NCI-H2081 treated with DMSO at 0.1 percent for 48 hours (cell line): ENCODE measurements at places on chromosomes 3 and 15.

DNA sequence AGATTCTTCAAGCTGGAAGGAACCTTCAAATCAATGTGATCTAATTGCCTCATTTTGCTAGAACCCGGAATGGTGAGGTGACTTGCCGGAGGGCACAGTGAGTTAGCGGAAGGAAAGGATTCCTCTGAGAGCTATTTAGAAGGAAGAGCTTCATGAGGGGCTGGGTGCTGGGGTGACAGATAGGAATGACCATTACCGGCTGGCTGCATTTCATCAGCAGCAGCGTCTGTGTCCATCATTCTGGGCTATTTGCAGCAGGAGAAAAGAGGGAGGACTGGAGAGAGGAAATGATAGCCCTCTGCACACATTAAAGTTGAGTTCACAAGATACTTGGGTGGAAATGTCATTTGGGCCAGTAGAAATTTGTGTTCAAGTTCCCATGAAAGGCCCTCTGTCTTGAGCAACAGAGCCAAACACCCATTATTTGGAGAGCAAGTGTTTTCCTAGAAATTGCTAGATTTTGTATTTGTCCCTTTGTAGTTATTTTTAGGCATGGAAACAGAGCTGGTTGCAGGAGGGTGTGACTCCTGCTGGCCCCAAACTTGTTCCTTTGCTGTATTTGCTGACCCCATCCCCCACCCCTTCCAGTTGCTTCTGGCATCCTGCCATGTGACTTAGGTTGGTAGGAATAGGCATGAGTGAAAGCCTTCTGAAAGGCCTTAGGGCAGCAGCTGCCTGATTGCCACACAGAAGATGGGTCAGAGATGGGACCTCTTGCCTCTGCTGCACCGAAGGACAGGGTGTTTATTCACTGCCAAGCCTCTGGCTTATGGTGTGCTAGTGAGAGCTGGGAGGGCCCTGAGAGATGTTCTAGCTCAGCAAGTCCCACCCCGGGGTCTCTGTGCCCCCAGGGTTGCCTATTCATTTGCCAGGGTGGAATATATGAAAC lies 87.5 kb upstream of the PLXNA1 start:
- DNase-seq = no peak

DNA sequence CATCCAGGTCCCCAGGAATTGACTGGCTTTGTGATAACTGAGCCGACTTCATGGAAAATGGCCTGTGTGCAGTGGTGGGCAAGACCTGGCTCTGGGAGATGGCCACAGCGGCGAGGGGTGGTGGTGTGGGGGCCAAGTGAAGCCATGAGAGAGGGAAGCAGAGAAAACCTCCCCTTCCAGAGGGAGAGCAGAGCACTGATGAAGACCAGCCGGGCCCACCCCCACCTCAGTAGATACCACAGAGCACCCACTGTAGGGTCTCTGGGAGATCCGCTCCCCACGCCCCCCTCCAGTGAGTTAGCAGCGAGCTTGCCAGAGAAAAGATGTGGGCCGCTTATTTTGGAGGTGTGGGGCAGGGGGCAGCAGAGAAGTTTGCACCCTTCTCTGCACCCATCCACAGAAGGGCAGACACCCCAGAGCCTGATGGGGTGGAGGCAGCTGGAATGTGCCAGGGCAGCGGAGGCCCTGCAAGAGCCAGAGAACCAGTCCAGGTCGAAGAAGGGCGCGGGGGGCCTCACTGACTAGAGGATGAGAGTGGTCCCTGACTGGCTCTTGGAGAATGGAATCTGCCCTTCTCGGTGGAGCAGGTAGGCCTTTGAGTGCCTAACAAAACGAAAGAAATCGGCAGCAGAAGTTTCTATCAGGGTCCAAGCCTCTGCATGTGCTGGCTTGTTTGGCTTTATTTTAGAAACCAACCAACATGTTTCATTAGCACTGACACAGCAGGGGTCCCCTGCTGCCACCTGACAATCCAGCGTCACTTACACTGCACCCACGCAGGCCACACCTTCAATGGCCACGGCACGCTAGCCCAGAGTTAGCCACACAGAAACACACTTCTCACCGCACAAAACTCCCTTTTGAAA lies 28.3 kb downstream of the MELTF start:
- DNase-seq = no peak

DNA sequence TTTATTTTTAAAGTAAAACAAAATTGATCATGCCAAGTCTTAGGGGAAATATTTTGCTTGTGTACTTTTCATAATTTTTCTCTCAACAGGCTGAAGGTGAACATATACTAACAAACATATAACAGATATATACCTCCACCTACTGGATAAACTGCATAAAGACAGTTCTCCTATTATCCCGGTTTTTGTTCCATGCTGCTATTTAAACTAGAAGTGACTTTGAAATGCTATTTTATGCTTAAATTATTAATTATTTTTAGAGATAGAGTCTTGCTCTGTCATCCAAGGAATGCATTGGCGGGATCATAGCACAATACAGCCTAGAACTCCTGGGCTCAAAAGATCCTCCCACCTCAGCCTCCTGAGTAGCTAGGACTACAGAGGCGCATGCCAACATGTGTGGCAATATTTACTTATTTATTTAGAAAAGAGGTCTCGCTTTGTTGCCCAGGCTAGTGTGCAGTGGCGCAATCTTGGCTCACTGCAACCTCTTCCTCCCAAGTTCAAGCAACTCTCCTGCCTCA lies 49.8 kb downstream of the ST3GAL6 start:
- DNase-seq = peak; percentile 41

- no peak for DNase-seq
Measured at GRCh38 chr3:59540241-59540640, 490.4 kb upstream of the CFAP20DC start.

GRCh38 chr3:41532976-41533375 lies 333.7 kb downstream of the CTNNB1 start:
- no peak for DNase-seq

- DNase-seq = no peak
Measured at GRCh38 chr15:63172851-63173451, 15.7 kb upstream of the RPS27L start.

- no peak for DNase-seq
Measured at GRCh38 chr3:4507024-4507596, 14.0 kb downstream of the ITPR1 start.

- DNase-seq = no peak
Measured at GRCh38 chr3:119184796-119185570, 11.6 kb downstream of the UPK1B start.

- no peak for DNase-seq
Measured at GRCh38 chr15:88518903-88519302, 27.6 kb downstream of the DET1 start.

GRCh38 chr3:151016478-151016795 lies 43.9 kb upstream of the CLRN1 start:
- DNase-seq = no peak

GRCh38 chr3:139537361-139537760 lies 2.2 kb downstream of the RBP1 start:
- no peak for DNase-seq

GRCh38 chr3:49469037-49469935 lies 781 bp upstream of the DAG1 start:
- DNase-seq = no peak

GRCh38 chr3:132486099-132486498 lies 68.8 kb downstream of the DNAJC13 start:
- DNase-seq = no peak

DNA sequence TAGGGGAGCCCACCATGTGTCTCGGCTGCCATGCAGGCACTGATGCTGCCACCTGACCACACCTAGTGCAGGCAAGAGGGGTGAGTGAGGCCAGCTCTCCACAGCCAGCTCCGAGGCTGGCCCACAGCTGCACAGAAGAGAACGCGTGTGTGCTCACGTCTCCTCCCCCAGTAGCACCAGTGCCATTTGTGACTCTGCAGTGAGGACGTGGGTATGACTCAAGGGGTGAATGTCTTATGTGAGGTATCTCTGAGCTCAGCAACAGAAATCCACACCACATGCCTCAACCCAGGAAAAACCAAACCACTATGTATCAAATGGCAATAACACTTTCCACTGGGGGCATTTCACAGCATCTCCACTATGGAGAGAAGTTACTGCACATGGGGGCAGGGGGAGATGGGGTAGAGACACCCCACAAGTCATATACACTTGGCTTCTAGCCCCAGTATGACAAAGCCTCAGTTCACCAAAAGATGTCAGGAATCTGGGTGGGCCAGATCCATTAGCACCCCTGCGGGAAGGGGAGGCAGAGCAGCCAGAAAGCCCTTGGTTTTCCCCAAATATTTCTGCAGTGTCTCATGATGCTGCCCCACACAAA lies 87.6 kb downstream of the LRIG1 start:
- no peak for DNase-seq

- no peak for DNase-seq
Measured at GRCh38 chr15:100863075-100863795, 16.4 kb upstream of the ALDH1A3 start.

GRCh38 chr3:40690749-40691451 lies 166.1 kb downstream of the ZNF621 start:
- no peak for DNase-seq

- no peak for DNase-seq
Measured at GRCh38 chr3:45527727-45528126, 66.8 kb upstream of the LIMD1 start.
